ENCODE measurements at places on chromosomes 16 and 17.

DNA sequence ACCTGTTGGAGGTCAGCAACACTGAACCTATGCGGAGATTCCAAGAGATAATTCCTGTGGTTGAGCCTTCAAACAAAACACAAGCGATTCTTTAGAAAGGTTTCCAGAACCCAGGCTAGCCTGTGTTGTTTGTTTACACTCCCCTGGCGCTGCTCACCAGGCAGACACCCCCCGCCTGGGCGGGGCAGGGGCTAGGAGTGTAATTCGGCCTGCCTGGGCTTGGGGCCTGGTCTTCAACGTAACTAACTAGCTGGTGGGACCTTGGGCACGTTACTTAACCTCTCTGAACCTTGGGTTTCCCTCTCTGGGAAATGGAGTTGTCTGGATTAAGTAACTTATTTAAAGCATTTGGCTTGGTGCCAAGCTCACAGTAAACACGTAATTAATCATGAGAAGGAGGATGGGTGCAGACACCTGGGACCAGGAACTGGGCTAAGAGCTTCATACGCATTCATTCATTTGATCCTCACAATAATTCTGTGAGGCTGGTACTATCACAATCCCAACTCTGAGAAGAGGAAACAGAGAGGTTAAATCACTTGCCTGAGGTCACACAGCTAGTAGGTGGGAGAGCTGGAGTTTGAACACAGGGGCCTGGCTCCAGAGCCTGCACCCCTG, 7.6 kb upstream of the ARHGAP27 start:
- no peak for DNase-seq

GRCh38 chr17:83028851-83029250, 50.6 kb upstream of the METRNL start:
- no peak for DNase-seq

GRCh38 chr16:71205482-71206131, 24.9 kb downstream of the HYDIN start:
- no peak for DNase-seq

DNA sequence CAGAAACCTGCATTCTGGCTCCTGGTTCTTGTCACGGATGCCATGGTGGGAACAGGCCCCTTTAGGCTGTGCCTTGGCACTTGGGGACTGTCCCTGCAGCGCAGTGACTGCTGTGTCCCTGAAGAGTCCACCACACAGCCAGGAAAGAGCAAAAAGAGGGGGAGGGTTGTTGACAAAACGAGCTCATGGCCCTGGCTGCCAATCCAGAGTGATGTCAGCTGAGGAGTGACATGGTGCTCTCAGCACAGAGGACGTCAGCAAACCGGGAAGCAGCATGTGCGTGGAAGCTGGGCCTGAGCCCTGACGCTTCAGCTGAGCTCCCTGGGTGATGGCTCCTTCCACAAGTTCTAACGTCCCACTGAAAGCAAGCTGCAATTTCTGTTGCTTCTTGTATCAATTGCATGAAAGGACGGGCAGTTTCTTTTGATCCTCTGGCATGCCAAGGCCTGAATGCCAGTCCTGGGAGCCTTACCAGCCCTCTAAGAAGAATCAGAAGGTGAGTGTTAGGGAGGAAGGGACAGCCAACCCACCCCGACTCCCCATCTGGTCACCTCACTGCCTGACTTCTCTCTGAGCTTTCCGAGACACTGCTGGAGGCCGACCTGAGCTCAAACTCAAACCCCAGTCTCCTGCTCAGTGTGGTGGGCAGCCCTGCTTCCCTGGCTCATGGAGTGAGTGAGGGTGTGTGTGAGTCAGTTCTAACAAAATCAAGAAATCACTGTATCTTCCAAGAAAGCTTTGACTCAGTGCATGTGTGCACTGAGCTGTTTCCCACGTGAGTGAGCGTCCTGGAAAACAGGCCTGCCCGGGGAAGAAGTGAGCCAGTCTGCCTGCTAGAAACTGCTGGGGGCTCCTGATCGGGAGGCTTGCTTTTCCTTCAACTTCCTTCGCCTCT, 14.7 kb upstream of the WNT3 start:
- DNase-seq: no peak

- no peak for DNase-seq
These were observed 107.2 kb downstream of the USP32 start for GRCh38 chr17:60284709-60285108.

All from KBM-7 (cell line).